ENCODE measurements at places on chromosomes 1 and 21.
A peak's percentile ranks its signal among the peaks of the same experiment; 100 is the strongest.

DNA sequence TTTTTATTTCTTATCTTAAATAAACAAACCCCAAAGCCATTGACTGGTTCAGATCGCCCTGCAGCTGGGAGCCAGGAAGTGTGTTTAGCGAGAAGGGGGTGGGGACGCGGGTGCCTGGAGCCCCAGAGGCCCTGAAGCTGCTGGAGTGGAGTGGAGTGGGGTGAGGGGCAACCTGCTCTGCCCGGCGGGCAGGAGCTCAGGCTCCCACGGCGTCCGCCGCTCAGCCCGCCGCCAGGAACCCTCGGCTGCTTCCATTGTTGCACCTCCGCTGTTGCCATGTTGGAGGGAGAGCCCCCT lies 673 bp downstream of the PIK3C2B start:
- peak; percentile 65 for DNase-seq
- H3K36me3 ChIP-seq: peaks cover 8% of the 10 kb centered on the region
- H3K4me1 ChIP-seq: peaks cover 57% of the 10 kb centered on the region
- H3K27me3 ChIP-seq: no peaks in the 10 kb centered on the region
- H3K4me3 ChIP-seq: peak overlapping the region; percentile 70

DNA sequence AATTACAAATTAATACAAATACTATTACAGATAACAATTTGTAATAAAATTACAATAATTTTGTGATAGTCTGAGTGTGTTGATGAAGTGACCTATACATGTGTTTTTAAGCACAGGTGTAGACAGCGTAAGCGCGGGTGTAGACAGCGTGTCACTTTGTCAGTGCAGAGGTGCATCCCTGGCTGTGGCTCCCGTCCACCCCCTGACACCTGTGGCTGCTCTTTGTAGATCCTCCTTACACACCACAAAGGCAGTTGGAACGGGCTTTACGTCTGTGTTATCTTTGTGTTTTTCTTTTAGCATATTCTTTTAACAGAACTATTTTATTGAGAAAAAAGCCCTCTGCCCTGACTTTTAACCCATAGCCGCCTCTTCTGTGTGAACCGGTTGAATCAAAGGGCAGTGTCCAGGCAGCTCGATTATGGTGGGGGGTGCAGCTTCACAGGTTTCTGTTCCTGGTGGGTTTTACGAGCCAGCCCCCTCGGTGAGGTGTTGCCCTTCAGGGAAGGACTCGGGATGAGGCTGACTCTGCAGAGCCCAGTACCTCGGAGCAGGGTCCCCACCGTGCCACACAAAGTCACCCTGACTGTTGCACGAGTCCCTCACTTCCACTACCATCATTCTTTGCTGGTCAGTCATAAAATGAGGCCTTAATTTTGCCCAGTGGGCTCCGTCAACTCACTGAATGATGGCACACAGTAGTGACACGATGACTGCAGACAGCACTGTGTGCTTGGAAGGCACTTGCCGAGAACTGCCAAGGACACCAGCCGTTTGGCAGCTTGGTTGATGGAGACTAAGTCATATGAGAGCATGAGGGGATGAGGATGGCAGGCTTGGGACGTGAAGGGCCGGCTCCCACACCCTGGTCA lies 86.4 kb upstream of the COL6A1 start:
- DNase-seq: no peak
- H3K27me3 ChIP-seq: no peaks in the 10 kb centered on the region
- H3K36me3 ChIP-seq: no peaks in the 10 kb centered on the region
- H3K4me1 ChIP-seq: peaks cover 39% of the 10 kb centered on the region

- H3K4me3 ChIP-seq: no peak overlapping the region
- peaks cover 42% of the 10 kb centered on the region for H3K4me1 ChIP-seq
- DNase-seq: peak; percentile 55
Observed at GRCh38 chr1:168469690-168470089, 74.1 kb downstream of the XCL2 start.

- H3K4me3 ChIP-seq: no peak overlapping the region
- no peak for DNase-seq
- H3K27ac ChIP-seq: no peak overlapping the region
- no peaks in the 10 kb centered on the region for H3K36me3 ChIP-seq
- H3K4me1 ChIP-seq: no peaks in the 10 kb centered on the region
- H3K27me3 ChIP-seq: no peaks in the 10 kb centered on the region
Observed at GRCh38 chr21:29501451-29501850, 202.7 kb downstream of the BACH1 start.

DNA sequence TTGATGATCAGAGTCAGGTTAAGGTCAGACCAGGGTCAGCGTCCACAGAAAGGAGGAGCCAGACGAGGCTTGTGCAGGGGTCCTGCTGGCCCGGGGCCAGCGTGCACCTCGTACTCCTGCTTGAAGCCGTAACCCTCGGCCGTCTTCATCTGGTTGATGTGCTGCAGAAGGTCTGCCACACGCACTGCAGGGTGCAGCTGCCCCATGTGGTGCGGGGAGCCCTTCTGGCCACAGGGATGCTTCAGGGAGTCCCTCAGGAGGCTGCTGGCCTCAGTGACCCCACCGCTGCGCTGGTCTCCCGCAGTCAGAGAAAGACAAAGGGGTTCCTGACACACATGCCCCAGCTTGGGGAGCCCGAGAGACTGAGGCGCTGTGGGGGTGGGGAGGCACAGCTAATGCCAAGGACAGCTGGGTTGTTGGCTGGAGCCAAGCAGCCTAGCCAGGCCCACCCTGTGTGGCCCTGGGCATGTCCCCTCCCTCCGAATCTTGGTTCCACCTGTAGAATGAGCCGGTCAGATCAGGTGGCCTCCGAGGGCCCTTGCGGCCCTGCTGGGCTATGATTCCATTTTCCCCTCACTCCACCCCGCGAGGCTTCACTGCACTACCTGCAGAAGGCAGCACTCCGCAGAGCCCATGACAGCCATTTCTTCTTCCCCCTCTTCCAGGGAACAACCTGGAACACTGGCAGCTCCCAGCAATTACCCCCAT lies 251.9 kb downstream of the PTPRU start:
- no peaks in the 10 kb centered on the region for H3K4me1 ChIP-seq
- DNase-seq: no peak
- H3K27me3 ChIP-seq: peaks cover 3% of the 10 kb centered on the region

DNA sequence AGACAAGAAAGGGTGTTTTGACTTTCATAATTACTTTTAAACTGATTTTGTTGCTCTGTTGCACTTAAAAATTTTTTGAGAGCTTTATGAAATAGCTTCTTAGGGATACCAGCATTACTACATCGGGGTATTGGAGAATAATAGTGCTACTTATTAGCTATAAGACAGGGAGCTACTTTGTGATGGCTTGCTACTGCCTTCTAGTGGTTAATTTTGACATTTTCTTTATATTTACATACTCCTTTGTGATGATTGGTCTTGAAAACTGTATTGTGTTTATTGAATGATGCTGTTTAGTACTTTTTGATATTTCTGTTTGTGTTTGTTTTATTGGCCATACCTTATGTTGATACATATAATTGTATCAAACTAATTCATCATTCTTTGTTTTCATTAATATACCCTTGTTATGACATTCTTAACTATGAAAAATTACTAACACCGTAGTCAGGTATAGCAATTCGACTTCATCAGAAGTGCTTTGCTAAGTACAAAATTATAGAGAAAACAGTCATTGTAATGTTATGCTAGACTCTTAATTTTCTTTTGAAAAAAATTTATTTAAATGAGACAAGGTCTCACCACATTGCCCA lies 85.5 kb downstream of the CLIC4 start:
- H3K4me3 ChIP-seq: no peak overlapping the region
- no peaks in the 10 kb centered on the region for H3K27me3 ChIP-seq
- DNase-seq: peak; percentile 75
- H3K4me1 ChIP-seq: no peaks in the 10 kb centered on the region
- H3K27ac ChIP-seq: no peak overlapping the region
- no peaks in the 10 kb centered on the region for H3K36me3 ChIP-seq

GRCh38 chr21:34085129-34085528 lies 11.8 kb downstream of the MRPS6 start:
- DNase-seq: no peak
- no peak overlapping the region for H3K27ac ChIP-seq
- H3K4me1 ChIP-seq: peaks cover 23% of the 10 kb centered on the region

DNA sequence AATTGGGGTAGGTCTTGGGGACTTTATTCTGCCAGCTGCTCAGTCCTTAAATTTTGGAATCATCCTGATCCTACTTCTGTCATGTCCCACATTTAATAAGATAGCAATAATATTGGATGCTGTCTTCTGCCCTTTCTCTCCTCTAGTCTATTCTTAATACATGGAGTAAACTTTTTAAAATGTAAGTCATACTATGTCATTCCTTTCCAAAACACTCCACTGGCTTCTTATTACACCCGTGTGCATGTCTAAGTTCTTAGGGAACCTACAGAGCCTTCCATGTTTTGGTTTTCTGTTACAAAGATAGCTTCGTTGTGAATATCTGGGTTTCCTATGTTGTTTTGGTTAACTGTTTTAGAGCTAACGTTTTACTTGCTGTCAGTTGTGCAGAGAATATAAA lies 35.1 kb downstream of the USP25 start:
- H3K4me1 ChIP-seq: peaks cover 6% of the 10 kb centered on the region
- peaks cover 15% of the 10 kb centered on the region for H3K36me3 ChIP-seq
- no peak overlapping the region for H3K27ac ChIP-seq
- DNase-seq: no peak
- no peaks in the 10 kb centered on the region for H3K27me3 ChIP-seq

DNA sequence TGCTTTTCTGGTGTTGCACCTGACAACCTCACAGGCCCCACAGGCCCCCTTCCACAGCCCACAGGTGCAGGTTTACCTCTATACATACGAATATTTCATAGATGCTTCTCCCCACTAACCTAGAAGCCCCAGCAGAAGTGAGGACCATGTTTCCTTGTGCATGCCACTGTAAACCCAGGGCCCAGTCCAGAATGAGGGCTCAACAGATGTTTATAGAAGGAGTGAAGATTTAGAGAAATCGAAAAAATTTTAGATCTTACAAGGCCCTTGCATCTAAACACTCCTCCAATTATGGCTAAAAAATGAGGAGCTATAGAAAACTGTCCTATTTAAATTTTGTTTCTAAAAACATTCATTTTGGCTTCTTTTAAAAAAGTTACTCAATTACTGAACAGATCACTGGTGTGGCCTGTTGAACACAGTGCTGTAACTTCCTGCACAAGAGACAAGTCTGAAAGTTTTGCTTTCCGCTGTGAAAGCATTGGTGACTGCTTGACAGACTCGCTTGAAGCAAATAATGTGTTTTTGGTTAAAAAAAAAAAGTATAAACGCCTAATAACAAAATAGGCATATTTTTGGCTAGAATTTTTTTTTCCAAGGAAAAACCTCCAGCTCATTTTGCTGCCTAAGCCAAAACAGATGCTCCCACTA lies 1.2 kb downstream of the ABCB10 start:
- peaks cover 37% of the 10 kb centered on the region for H3K4me1 ChIP-seq
- peaks cover 4% of the 10 kb centered on the region for H3K36me3 ChIP-seq
- no peak for DNase-seq
- H3K27ac ChIP-seq: peak overlapping the region; percentile 61
- H3K4me3 ChIP-seq: peak overlapping the region; percentile 66

GRCh38 chr1:15214527-15214926 lies 32.5 kb upstream of the FHAD1 start:
- H3K4me1 ChIP-seq: no peaks in the 10 kb centered on the region
- H3K27me3 ChIP-seq: peaks cover 8% of the 10 kb centered on the region
- H3K36me3 ChIP-seq: no peaks in the 10 kb centered on the region
- H3K4me3 ChIP-seq: no peak overlapping the region

GRCh38 chr1:56249234-56249633 lies 330.1 kb downstream of the PLPP3 start:
- no peak overlapping the region for H3K4me3 ChIP-seq
- H3K4me1 ChIP-seq: no peaks in the 10 kb centered on the region
- no peaks in the 10 kb centered on the region for H3K27me3 ChIP-seq
- no peaks in the 10 kb centered on the region for H3K36me3 ChIP-seq
- DNase-seq: no peak

GRCh38 chr1:183032122-183032921 lies 9.1 kb downstream of the LAMC1 start:
- peaks cover 55% of the 10 kb centered on the region for H3K27me3 ChIP-seq
- H3K4me1 ChIP-seq: peaks cover 7% of the 10 kb centered on the region
- H3K27ac ChIP-seq: no peak overlapping the region
- no peak for DNase-seq

DNA sequence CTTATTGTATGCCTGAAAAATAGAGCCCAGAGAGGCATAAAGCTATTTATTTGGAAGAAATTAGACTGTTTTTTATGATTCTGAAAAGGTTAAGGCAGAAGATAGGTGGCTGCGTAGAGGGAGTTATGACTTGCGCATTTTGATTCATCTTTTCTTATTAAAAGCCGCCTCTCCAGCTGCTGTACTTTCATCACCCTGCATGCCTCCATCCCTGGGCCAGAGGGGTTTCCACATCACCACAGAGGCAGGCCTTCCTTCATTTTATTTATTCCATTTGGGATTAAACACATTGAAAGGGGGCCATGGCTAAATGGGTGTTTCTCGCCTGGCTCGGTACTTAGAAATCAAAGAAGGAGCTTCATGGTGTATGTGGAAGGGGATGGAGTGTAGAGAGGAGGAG lies 14.6 kb upstream of the RGS8 start:
- H3K27me3 ChIP-seq: peaks cover 16% of the 10 kb centered on the region
- no peak overlapping the region for H3K4me3 ChIP-seq
- no peaks in the 10 kb centered on the region for H3K4me1 ChIP-seq
- no peak overlapping the region for H3K27ac ChIP-seq

DNA sequence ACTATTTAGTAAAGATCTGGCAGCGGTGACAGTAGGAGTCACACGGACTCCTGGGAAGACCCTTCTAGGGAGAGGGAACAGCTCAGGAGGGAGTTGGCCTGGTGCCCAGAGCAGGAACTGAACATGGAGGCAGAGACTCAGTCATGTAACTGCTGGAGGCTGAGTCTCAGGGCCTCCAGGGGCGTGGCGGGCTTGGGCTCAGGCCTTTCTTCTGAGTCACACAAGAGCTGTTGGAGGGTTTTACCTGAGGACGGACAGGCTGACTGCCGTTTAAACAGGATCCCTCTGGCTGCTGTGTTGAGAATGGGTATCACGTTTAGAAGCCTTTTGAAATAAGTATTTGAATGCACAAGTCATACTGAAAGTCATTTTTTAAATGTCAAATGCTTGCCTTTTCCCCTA lies 7.2 kb upstream of the ETS2 start:
- no peaks in the 10 kb centered on the region for H3K36me3 ChIP-seq
- DNase-seq: no peak
- no peaks in the 10 kb centered on the region for H3K27me3 ChIP-seq
- no peak overlapping the region for H3K4me3 ChIP-seq
- H3K27ac ChIP-seq: no peak overlapping the region

- H3K4me1 ChIP-seq: peaks cover 32% of the 10 kb centered on the region
- H3K4me3 ChIP-seq: no peak overlapping the region
- DNase-seq: no peak
- no peak overlapping the region for H3K27ac ChIP-seq
Observed at GRCh38 chr21:34836103-34836932, 167.5 kb downstream of the CLIC6 start.

- H3K4me1 ChIP-seq: peaks cover 21% of the 10 kb centered on the region
- no peaks in the 10 kb centered on the region for H3K36me3 ChIP-seq
- DNase-seq: no peak
Observed at GRCh38 chr1:101183388-101183699, 53.5 kb upstream of the S1PR1 start.

- H3K36me3 ChIP-seq: peaks cover 3% of the 10 kb centered on the region
- no peak for DNase-seq
- H3K4me1 ChIP-seq: no peaks in the 10 kb centered on the region
- H3K27ac ChIP-seq: no peak overlapping the region
- H3K4me3 ChIP-seq: no peak overlapping the region
Observed at GRCh38 chr1:233037843-233038242, 87.4 kb downstream of the NTPCR start.

- no peak overlapping the region for H3K27ac ChIP-seq
- no peak overlapping the region for H3K4me3 ChIP-seq
- no peak for DNase-seq
- H3K36me3 ChIP-seq: no peaks in the 10 kb centered on the region
Observed at GRCh38 chr1:67839826-67840225, 6.6 kb upstream of the GNG12 start.

GRCh38 chr1:203331224-203331623 lies 19.7 kb downstream of the FMOD start:
- H3K27me3 ChIP-seq: no peaks in the 10 kb centered on the region
- H3K4me3 ChIP-seq: no peak overlapping the region
- DNase-seq: no peak
- no peak overlapping the region for H3K27ac ChIP-seq
- no peaks in the 10 kb centered on the region for H3K36me3 ChIP-seq

All from CD4-positive, alpha-beta T cell (primary cell).